ENCODE measurements at places on chromosomes 16 and 17.

DNA sequence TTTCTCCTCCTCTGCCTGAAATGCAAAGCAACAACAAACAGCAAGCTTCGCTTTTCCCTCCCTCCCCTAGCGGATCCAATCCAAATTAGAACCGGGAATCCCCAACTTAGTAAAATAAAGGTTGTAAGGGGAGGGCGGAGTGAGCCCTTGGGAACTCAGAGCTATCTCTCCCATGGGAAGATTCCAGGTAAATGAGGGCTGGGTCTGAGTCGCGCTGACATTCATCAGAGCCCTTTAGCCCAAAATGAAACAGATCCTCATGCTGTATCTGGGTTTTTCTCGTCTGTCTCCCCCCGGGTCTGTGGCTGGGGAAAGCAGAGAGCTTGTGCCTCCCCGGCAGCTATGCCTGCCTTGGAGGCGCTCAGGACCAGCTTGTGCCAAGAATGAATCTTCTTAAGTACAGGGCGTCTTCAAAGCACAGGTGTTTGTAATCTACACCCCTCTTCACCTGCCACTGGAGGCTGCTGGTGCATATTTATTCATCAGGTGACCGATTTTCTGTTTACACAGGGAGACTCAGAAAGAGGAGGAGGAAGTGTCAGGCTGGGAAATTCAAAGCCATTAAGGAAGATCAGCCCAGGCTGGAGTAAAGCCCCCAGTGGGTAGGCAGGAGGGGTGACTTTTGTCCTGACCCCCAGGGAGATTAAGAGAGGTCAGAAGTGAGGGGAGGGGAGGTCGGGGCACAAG, 55.0 kb upstream of the GSE1 start:
- no peak for DNase-seq

- DNase-seq, result no peak
Observed at GRCh38 chr17:73729101-73729500, 84.9 kb upstream of the SDK2 start.

GRCh38 chr16:591892-592517, 2.1 kb downstream of the RAB40C start:
- no peak for DNase-seq

DNA sequence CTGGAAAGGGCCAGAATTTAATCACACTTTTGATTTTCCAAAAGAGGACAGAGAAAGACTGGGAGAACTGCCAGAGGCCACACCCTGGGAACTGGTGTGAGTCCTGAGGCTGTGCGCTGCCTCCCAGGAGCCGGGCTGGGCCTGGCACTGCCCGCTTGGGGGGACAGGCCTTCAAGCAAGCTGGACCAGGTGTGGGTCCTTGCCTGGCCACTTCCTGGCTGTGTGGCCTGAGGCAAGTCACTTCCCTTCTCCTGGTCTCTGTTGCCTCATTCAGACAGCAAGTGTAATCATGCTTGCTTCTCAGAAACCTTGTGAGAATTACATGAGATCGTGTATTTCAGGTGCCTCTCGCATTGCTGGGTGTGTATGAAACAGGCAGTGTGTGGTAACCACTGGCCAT, 143.0 kb downstream of the SNX29 start:
- no peak for DNase-seq

GRCh38 chr16:67443265-67443664, 12.3 kb downstream of the HSD11B2 start:
- no peak for DNase-seq

GRCh38 chr17:16456742-16457316, 35.2 kb downstream of the LRRC75A start:
- no peak for DNase-seq

DNA sequence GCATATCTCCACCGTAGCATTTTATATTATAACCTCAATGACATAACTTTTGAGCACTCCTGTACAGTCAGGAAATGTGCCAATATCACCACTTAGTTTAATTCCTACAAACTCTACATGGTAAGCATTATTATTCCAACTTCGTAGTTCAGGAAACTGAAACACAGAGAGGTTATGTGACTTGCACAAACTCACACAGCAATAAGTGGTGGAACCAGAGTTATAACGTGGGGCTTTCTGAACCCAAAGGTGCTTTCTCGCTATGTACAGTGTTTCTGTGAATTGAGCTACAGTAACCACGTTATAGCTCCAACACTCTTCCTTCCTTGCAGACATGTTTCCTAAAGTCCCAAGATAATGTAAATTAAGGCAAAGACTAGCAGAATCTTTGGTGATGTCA, 330.2 kb downstream of the GRIN2A start:
- DNase-seq, result no peak

DNA sequence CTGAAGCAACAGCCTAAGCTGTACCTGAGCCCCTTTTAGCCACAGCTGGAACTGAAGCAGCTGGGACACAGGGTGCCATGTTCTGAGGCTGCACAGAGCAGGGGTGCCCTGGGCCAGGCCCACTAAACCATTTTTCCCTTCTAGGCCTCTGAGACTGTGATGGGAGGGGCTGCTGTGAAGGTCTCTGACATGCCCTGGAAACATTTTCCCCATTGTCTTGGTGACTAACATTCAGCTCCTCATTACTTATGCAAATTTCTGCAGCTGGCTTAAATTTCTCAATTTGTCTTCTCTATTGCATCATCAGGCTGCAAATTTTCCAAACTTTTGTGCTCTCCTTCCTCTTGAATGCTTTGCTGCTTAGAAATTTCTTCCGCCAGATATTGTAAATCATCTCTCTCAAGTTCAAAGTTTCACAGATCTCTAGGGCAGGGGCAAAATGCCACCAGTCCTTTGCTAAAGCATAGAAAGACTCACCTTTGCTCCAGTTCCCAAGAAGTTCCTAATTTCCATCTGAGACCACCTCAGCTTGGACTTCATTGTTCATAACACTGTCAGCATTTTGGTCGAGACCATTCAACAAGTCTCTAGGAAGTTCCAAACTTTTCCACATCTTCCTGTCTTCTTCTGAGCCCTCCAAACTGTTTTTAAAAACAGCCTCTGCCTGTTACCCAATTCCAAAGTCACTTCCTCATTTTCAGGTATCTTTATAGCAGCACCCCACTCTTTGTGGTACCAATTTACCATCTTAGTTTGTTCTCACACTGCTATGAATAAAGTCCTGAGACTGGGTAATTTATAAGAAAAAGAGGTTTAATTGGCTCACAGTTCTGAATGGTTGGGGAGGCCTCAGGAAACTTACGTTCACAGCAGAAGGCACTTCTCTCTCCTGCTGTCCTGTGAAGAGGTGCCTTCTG, 49.8 kb downstream of the TMEM100 start:
- no peak for DNase-seq

DNA sequence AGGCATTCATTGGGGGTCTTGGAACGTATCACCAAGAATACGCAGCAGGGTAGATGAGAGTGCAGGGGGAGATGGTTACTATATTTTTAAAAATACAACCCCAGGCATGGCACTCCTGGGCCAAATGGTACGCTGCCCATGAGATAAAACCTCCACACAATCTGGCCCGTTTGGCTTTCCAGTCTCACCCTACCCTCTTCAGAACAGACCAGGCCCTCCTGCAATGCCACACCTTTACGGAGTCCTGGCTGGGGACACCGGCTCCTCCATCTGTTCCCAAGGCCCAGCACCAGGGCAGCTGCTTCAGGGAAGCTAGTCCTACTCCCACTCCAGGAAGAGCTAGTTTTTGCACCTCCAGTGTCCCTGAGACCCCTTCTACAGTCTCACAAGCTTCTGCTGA, 24.4 kb downstream of the SNN start:
- DNase-seq, result no peak

GRCh38 chr16:1216296-1216619, 8.8 kb downstream of the TPSG1 start:
- DNase-seq, result no peak

GRCh38 chr17:82117139-82118090, 19.4 kb upstream of the FASN start:
- DNase-seq, result no peak

GRCh38 chr16:56363781-56364565, 61.4 kb downstream of the AMFR start:
- DNase-seq, result no peak

DNA sequence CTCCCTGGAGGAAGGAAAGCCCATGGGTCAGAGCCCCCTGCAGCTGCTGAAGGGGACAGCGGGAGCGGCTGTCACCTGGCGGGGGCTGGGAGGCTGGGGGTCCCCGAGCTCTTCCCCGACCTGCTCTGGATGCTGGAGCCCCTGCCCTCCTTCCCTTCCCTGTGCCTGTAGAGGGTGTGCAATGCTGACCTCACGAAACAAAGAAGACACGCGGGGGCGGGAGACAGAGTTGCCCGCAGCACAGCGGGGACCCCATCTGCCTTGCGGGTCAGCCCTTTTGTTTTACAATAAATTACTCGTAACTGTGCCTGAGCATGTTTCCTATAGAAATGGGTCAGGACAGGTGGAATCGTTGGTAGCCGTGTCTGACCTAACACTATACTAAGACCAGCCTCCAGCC, 6.3 kb downstream of the SECTM1 start:
- DNase-seq, result no peak

- no peak for DNase-seq
Observed at GRCh38 chr17:38693700-38694329, 11.3 kb upstream of the MLLT6 start.

GRCh38 chr16:24520983-24521382, 18.4 kb upstream of the RBBP6 start:
- no peak for DNase-seq

- DNase-seq, result no peak
Observed at GRCh38 chr17:27458524-27458908, 2.3 kb downstream of the KSR1 start.

- no peak for DNase-seq
Observed at GRCh38 chr16:56632156-56632847, at the start of gene MT1M. Gene MT1M (plus strand): TSS chr16:56632659. CDS start chr16:56632732, 73 bp downstream.

- DNase-seq, result no peak
Observed at GRCh38 chr17:61487161-61487988, 35.2 kb downstream of the TBX4 start.

DNA sequence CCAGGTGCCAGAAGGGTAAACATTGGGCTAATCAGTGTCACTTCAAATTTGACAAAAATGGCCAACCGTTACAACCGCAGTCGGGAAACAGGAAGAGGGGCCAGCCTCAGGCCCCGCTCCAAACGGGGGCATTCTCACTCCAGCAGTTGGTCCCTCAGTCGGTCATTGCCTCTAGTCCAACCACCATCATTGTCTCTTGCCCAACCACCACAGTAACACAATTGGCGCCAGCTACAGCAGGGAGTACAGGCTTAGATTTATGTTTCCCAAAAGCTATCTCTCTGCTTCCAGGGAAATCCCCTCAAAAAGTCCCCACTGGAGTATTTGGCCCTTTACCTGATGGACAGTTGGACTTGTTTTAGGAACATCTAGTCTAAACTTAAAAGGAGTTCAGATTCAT, 20.3 kb downstream of the ALOX15B start:
- DNase-seq, result no peak

- no peak for DNase-seq
Observed at GRCh38 chr16:70795296-70795912, 5.6 kb downstream of the VAC14 start.

- no peak for DNase-seq
Observed at GRCh38 chr16:35305476-35305875, 1846.1 kb downstream of the TP53TG3F start.

- no peak for DNase-seq
Observed at GRCh38 chr17:4795168-4795567, 796 bp upstream of the PSMB6 start.

DNA sequence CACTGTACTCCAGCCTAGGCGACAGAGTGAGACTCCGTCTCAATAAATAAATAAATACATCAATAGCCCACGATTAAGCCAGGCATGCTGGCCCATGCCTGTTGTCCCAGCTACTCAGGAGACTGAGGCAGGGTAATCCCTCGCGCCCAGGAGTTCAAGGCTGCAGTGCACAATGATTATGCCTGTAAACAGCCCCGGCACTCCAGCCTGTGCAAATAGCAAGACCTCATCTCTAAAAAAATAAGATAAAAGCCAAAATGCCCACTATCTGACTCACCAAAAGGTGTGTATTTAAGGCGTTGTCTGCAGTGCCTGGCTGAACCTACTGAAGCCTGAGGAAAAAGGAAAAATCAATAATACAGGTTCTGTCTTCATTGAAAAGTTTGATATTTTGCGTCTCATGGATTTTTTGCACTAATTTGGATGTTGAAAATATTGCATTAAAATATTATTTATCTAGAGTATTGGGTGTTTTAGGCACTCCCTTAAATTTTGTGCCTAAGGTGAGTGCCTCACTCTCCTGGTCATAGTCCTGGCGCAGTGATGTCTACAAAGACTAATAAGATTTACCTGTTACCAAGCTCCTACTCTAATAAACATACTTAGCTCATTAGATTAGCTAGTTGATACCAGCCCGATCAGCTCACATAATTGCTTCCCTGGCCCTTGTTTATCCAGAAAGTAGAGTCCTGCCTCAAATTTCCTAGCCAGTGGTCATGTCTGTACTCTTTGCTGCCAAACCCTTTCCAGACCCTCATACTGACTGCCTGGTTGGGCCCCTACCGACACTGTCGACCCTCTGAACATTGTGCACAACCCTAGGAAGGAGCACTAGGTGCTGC, 24.7 kb upstream of the TOB1 start:
- no peak for DNase-seq

DNA sequence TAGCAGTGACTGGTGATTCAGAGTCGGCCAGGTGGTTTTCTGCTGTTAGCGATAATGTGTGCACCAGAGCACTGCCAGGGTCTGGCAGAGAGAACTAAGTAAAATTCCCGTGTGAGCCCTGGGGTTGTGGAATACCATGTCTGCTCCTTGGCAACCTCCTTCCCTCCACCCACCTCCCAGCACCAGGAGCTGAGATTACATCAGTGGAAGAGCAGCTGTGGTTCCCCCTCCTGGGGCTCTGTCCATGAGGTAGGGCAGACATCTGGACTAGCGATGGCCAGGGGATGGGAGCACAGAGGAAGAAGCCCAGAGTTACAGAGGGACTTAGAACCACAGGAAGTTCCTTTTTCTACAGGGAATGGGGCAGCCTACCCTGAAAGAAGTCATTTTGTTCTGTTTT, 15.8 kb downstream of the CLEC10A start:
- DNase-seq, result no peak

DNA sequence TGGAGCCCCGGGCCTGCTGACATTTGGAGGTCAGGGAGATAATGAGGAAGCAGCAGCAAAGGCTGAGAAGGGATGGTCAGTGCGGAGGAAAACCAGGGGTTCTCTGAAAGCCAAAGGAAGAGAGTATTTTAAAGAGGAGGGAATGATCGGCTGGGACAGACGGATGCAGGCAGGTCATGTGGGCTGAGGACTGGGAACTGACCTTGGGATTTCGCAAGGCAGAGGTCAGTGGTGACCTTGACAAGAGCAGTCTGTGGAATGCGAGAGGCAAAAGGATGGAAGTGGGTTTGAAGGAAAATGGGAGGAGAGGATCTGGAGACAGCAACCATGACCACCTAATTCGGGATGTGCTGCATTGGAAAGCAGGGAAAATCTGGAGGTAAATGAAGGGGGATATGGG, 10.2 kb downstream of the EFTUD2 start:
- no peak for DNase-seq

All from stimulated activated CD4-positive, alpha-beta T cell treated with anti-CD3 and anti-CD28 coated beads, Interleukin-15, amount 100 ng/mL, for 1 hour (primary cell).